ENCODE measurements at places on chromosomes 11 and 22. TPM values are rescaled to one million over a fixed set of nuclear protein-coding genes. Genes with fewer than 3 reads are reported as not detected.

- no peak for DNase-seq
- H3K36me3 ChIP-seq, result peaks cover 17% of the 10 kb centered on the region
- H3K4me3 ChIP-seq, result no peak overlapping the region
- H3K27ac ChIP-seq, result no peak overlapping the region
- no peaks in the 10 kb centered on the region for H3K4me1 ChIP-seq
- no peaks in the 10 kb centered on the region for H3K27me3 ChIP-seq
Measured at GRCh38 chr11:71991494-71991893, 7.2 kb upstream of the IL18BP start.

DNA sequence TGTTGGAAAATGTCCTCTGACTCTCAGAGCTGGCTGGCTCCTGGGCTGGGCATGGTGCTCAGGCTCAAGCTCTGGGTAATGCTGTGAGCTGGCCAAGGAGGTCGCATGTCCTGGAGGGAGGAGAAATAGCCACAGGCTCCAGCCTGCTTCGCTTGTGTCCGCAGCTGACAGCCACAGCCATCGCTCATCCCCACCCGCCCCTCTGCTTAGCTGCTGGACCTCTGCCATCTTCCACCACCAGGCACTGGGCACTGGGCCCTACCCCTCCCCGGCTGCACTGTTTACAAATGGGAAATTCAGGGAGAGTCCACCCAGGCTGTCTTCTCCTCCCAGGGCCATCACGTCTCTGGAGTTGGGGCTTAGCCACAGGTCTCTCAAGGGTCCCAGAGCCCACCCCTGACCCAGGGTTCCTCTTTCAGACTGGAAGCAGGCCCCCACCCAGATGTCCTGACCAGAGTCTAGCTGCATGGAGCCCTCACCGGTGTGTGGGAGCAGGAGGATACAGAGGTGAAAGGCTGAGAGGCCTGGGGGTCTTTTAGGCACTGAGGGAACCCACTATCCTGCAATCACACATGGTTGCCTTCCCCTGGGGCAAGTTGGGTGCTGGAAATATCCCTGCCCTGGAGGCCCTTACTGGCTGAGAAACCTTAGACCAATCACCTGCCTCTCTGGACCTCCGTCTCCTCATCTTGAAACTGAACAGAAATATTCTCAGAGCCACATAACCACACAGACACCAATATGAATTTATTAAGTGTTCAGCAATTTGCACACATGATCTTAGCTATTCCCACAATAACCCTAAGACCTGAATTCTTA lies 62.7 kb downstream of the CD82 start:
- H3K27me3 ChIP-seq, result peaks cover 14% of the 10 kb centered on the region
- no peak overlapping the region for H3K4me3 ChIP-seq
- H3K4me1 ChIP-seq, result no peaks in the 10 kb centered on the region
- no peaks in the 10 kb centered on the region for H3K36me3 ChIP-seq
- peak; percentile 56 for DNase-seq

GRCh38 chr11:6745465-6746015 lies 26.2 kb downstream of the OR2AG2 start:
- DNase-seq, result no peak
- no peak overlapping the region for H3K4me3 ChIP-seq
- no peaks in the 10 kb centered on the region for H3K4me1 ChIP-seq
- H3K36me3 ChIP-seq, result no peaks in the 10 kb centered on the region
- H3K27me3 ChIP-seq, result peaks cover 28% of the 10 kb centered on the region

GRCh38 chr11:125333354-125334073 lies 162.6 kb downstream of the FEZ1 start:
- peaks cover 26% of the 10 kb centered on the region for H3K27me3 ChIP-seq
- H3K4me3 ChIP-seq, result no peak overlapping the region
- H3K4me1 ChIP-seq, result no peaks in the 10 kb centered on the region
- no peaks in the 10 kb centered on the region for H3K36me3 ChIP-seq

GRCh38 chr11:69520186-69520916 lies 38.9 kb downstream of the LINC01488 start:
- H3K27me3 ChIP-seq, result no peaks in the 10 kb centered on the region
- H3K36me3 ChIP-seq, result no peaks in the 10 kb centered on the region

DNA sequence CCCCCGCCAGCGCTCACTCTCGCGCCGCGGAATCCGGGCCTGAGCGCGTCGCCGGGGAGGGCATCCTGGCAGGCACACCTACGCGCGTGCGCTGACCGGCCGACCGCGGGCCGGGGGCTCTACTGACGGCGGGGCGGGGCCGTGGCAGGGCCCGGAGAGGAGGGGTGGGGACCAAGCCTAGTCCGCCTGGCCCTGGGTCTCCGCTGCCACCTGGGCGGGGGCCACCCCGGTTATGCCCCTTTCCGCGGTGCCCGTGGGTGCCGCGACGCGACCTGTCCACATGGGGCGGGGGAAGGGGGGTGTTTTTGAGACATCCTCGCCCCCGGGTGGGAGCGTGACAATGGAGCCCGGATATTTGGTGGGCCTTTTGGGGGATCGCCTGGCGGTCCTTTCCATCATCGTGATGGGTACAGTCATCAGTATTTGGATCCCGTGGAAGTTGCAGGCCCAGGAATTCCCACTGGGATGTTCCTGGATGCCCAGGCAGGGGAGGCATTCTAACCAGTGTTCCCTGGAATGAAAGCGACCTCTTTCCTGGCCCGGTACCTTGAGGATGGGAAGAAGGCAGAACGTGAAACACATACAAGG lies 2.2 kb downstream of the NCAM1 start:
- H3K27ac ChIP-seq, result no peak overlapping the region
- peaks cover 13% of the 10 kb centered on the region for H3K4me1 ChIP-seq
- no peak overlapping the region for H3K4me3 ChIP-seq
- H3K27me3 ChIP-seq, result peaks cover 36% of the 10 kb centered on the region
- DNase-seq, result no peak

KCTD17 gene
- total RNA-seq, result 12.8 TPM

OR4A16 gene
- total RNA-seq, result not detected

DNA sequence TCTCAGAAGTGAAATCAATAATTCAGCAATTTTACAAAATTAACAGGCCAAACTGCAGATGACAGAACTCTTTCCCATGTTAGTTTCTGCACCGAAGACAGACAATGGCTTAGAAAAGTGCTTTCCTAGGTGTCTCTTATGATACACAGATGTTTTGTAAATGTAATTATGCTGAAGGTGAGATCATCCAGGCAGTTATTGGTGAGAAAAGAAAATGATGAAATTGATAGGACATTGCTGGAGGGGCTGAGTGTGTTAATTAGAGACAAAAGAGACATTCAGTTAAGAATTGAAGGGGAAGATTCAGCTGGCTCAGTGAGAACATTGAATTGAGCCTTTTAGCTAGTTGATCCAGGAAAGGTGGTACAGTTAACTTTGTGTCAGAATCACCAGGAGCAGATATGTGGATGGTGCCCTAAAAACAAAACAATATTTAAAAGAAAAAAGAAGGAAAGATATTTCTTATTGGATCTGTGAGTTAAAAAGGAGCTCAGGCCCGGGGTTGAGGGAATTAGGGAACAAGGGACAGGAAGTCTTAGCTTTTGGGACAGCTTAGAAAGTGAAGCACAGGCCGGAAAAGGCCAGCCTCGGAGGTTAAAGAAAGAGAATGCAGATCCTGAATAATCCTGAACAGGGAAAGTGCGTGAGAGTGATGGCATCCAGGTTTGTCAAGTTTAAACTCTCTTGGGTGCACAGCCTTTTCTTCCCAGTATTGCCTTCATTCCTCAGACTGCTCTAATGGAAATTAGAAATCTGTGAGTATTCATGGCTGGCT lies 16.9 kb downstream of the ARHGAP42 start:
- H3K36me3 ChIP-seq, result no peaks in the 10 kb centered on the region
- H3K4me1 ChIP-seq, result peaks cover 5% of the 10 kb centered on the region

DNA sequence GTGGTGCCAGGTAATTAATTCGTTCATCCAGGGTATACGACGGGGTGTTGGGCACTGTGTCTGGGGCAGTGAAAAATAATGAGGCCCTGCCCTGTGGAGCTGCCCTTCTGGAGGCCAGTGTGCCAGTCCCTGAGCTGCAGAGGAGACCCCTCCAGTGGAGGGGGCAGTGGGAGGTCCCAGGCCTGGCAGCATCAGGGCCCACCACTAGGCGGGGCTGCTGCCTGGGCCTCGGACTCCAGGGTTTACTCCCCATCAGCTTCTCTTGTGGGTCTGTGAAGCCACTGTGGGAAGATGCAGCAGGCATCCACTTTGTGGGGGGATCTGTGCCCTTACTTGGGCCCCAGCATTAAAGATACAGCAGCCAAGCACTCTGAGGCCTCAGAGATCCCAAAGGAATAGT lies 17.4 kb upstream of the TMPRSS6 start:
- H3K36me3 ChIP-seq, result no peaks in the 10 kb centered on the region
- H3K27me3 ChIP-seq, result peaks cover 12% of the 10 kb centered on the region
- H3K27ac ChIP-seq, result no peak overlapping the region
- peak; percentile 6 for DNase-seq
- no peak overlapping the region for H3K4me3 ChIP-seq

GRCh38 chr22:47228767-47229166 lies 466.3 kb downstream of the TBC1D22A start:
- no peaks in the 10 kb centered on the region for H3K36me3 ChIP-seq
- no peaks in the 10 kb centered on the region for H3K4me1 ChIP-seq

C11orf87 gene
- not detected for total RNA-seq

FAT3 gene
- 0.02 TPM for total RNA-seq

DNA sequence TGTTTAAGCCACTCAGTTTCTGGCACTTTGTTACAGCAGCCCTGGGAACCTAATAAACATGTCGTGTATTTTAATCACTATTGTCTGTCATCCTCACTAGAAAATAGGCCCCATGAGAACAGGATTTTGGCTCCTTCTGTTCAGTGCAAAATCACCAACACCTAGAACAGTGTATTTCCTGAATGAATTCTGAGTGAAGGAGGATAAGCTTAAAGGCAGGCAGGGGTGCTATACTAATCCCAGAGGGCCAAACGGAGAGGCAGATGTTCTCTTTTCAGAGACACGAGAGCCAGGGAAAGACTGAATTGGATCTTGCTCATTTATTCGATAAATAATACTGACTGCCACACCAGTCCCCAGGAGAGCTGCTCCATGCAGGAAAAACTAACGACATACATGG lies 10.4 kb downstream of the SMCO4 start:
- no peaks in the 10 kb centered on the region for H3K36me3 ChIP-seq
- H3K4me1 ChIP-seq, result peaks cover 7% of the 10 kb centered on the region
- no peak overlapping the region for H3K27ac ChIP-seq

MOGAT2 gene
- not detected for total RNA-seq

CCDC73 gene
- 0.17 TPM for total RNA-seq

A4GALT gene
- total RNA-seq, result 8.7 TPM

DNA sequence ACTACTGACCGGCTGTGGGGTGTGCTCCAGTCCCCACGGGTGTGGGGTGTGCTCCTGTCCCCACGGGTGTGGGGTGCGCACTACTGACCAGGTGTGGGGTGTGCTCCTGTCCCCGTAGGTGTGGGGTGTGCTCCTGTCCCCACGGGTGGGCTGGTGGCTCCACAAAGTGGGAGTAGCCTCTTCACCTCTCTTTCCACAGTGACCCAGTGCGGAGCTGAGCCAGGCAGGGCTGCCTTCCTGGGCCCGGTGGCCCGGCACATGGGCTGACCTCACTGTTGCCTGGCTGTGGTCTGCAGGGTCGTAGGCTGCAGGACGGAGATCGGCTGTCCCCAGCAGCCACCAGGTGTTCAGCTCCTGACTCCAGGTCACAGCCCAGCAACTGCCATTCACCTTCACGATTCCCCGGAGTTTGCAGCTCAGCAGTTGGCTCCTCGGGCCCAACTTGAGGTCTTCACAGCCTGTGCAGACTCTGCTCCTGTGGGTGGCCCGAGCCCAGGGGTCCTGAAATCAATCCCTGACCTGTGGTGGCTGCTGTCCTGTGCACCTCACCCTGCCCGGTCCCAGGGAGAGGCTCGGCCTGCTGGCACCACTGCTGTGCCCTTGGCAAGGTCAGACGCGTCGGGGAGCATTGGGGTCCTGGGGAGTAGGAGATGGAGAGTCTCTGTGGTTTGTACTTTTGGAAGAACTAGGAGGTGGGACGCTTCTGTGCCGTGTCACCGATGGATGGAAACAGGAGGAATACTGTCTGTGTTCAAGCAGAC lies 414.3 kb downstream of the TBC1D22A start:
- H3K4me3 ChIP-seq, result no peak overlapping the region
- no peak for DNase-seq
- H3K4me1 ChIP-seq, result no peaks in the 10 kb centered on the region
- no peak overlapping the region for H3K27ac ChIP-seq
- H3K27me3 ChIP-seq, result no peaks in the 10 kb centered on the region

- no peak within 1 kb of the TSS for H3K27ac ChIP-seq
- no peaks in the 10 kb centered on the region for H3K36me3 ChIP-seq
- DNase-seq, result peak; percentile 67
Measured at GRCh38 chr11:59866397-59866796, at the start of gene TCN1. TCN1 (minus strand) TSS chr11:59866487; CDS start chr11:59866470, 17 bp downstream.

ISX gene
- total RNA-seq, result not detected

DNA sequence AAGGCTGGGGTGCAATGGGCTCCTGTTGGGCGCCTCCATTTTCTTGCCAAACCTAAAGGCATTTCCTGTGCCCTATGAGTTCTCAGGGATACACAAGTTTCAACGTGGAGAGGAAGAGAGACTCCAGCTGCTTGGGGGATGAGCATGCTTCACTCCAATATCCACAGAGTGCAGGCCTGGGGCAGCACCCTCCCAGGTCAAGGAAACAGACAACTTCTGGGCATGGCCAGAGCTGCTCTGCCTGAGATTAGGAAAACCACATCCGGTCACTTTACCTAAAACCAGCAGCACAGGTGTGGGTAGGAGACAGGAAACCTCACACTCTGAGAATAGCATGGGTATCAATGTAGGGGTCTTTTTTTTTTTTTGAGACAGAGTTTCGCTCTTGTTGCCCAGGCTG lies 28.7 kb downstream of the TMEM184B start:
- no peak overlapping the region for H3K27ac ChIP-seq
- no peak for DNase-seq

- no peaks in the 10 kb centered on the region for H3K4me1 ChIP-seq
- DNase-seq, result no peak
- H3K27ac ChIP-seq, result no peak overlapping the region
- H3K27me3 ChIP-seq, result no peaks in the 10 kb centered on the region
Measured at GRCh38 chr22:47954107-47954506, 1191.7 kb downstream of the TBC1D22A start.

DNA sequence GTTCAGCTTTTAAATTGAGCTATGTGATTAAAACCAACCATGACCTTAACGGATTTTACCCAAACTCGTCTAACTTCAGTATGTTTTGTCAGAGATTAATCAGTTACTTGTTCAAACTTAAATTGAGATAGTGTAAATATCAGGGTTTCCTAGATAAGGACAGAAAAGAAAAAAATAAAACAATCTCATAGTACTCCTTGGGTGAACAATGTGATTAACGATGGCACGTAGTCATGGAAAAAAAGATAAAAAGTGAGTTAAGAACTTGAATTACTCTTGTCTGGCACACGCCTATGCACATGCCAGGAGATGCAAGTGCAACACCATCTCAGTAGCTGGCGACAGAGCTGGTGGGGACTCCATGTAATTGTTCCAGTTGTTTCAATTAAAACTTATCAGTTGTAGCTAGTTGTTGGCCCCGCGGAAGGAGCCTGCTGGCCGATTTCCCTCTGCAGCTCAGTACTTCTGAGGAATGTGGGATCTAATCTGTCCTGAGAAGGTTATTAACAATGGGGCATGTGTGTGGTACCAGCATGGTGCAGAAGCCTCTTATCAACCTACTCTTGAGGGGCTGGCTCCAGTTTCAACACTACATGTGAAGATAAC lies 3.0 kb downstream of the RASSF10 start:
- H3K27me3 ChIP-seq, result peaks cover 37% of the 10 kb centered on the region
- no peak overlapping the region for H3K27ac ChIP-seq
- no peak for DNase-seq
- H3K36me3 ChIP-seq, result no peaks in the 10 kb centered on the region

GRCh38 chr22:43996170-43996980 lies 27.7 kb upstream of the PARVB start:
- H3K4me1 ChIP-seq, result no peaks in the 10 kb centered on the region
- H3K4me3 ChIP-seq, result no peak overlapping the region
- no peaks in the 10 kb centered on the region for H3K27me3 ChIP-seq
- H3K36me3 ChIP-seq, result peaks cover 81% of the 10 kb centered on the region
- no peak overlapping the region for H3K27ac ChIP-seq
- DNase-seq, result no peak

CCDC81 gene
- total RNA-seq, result 0.47 TPM

RNF215 gene
- total RNA-seq, result 19.6 TPM

All from MCF 10A (cell line).